Naive thymus-derived CD8-positive, alpha-beta T cell (primary cell): ENCODE measurements at places on chromosomes 13 and 19. TPM values are rescaled to one million over a fixed set of nuclear protein-coding genes. Genes with fewer than 3 reads are reported as not detected.

The RABAC1 gene
- total RNA-seq, result 90.3 TPM

The DCT gene
- 1.1 TPM for total RNA-seq

- no peak for DNase-seq
These were observed 716.5 kb upstream of the PRR20A start for GRCh38 chr13:56424246-56424645.

DNA sequence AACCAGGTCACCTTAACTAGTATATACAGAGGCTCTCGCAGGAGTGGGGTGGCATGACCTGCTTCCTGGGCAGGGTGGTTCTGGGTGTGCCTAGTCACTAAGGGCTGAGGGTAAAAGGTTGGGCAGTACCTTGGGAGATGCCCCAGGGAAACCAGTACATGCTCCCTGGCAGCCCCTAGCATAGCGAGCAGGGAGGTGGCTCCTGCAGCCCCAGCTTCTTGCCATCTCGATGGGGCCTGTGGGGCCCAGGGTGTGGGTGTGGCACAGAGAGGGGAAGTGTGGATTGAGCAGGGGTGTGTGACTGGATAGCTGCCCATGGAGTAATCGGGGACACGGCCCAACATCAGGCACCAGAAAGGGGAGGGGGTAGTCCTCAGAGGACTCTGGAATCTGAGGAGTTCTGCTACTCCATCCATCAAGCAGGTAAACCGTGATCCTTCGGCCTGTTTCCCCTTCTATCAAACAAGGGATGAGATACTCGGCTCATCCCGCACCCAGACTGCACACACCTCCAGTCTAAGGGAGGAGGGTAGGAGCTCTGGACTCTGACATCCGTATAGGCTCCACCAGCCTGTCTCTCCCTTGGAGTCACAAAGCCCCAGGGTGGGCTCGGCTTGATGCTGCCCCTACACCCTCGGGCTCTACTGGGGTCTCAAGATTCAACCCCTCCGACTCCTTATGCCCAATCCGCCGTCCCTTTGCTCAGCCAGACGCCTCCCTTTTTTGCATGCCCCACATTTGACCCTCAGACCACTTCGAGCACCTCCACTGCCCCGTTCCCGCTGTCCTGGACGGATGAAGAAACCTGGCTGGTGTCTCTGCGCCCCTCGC lies 1.1 kb downstream of the ZBTB45 start:
- no peak for DNase-seq

DNA sequence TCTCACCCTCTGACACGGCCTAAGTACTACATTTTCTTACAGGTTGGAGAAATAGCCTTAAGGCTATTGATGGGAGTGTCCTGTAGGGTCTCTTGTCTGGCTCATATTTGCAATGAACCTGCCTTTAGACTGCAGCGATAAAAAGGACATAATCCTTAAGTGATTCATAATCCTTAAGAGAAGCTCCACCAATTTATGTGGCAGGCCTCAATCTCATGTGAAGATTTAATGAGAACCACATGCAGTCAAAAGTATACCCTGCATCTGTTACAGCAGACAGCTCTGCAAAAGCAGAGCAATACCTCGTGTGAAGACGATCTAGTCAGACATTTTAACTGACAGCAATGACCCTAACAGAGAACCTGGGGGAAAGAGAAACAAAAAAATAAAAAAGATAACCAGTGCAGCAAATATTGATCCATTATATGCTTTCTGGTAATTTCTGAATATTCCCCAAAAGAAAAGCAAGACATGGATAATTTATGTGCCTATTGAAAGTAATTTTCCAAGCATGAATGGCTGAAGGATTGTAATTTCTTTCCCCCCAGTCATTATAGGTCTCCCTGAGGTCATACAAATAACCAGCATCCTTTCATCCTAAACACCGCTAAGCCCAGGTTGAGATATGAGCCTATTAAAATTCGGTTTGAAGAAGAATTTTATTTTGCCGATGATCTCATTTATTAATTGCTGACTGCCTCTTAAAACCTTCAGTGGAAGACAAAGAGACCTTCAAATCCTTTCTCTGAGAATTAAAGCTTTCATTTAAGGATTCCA lies 321.8 kb upstream of the NBEA start:
- DNase-seq, result no peak

- no peak for DNase-seq
These were observed 2.0 kb downstream of the SPRY2 start for GRCh38 chr13:80338781-80339562.

DNA sequence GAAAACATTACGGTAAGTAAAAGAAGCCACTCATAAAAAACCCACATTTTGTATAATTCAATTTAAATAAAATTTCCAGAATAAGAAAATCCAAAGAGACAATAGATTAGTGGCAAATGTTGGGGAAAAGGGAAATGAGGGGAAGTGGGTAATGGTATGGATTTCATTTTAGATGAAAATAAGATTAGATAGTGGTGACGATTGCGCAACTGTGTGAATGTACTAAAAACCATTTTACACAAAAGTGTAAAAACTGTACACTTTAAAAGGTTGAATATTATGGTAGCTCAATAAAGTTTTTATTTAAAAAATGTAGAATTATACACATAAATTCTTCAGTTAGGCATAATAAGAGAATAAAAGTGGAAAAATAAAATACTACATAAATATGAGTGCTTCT lies 3.7 kb downstream of the MBD3L1 start:
- DNase-seq, result no peak

GRCh38 chr19:52397310-52398080 lies at the start of gene ZNF528:
TSS of gene ZNF528 (plus strand) at chr19:52397849. CDS start at chr19:52402014, 4,165 bp downstream.
- DNase-seq, result peak; percentile 90

- no peak for DNase-seq
These were observed 697.5 kb upstream of the PCDH20 start for GRCh38 chr13:62113179-62113578.

GRCh38 chr19:42658076-42658475 lies 63.4 kb upstream of the CEACAM8 start:
- DNase-seq, result no peak

- DNase-seq, result peak; percentile 62
These were observed 746.6 kb downstream of the UQCRFS1 start for GRCh38 chr19:28466107-28467045.

GRCh38 chr19:50830266-50831025 lies 2.9 kb downstream of the KLK15 start:
- DNase-seq, result no peak

GRCh38 chr19:57947088-57947418 lies 453 bp downstream of the ZNF256 start:
- DNase-seq, result no peak

DNA sequence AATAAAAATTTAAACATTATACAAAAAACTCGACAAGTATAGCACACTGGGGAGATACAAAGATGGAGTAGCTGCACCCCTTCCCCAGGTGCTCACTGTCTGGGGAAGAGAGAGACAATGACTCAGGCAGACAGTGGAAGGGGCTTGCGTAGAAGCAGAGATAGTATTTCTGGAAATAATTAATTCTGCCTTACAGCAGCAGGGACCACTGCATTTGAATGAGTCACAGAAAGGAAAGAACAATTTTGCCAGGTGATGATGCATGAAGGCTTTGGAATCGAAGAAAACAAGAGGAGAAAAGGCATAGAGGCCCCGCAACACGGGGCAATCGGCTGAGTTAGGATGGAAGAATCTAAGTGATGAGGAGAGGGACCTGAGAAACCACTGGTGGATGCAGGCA lies 447.4 kb downstream of the EFNB2 start:
- no peak for DNase-seq

The C5AR1 gene
- total RNA-seq, result 2.6 TPM

DNA sequence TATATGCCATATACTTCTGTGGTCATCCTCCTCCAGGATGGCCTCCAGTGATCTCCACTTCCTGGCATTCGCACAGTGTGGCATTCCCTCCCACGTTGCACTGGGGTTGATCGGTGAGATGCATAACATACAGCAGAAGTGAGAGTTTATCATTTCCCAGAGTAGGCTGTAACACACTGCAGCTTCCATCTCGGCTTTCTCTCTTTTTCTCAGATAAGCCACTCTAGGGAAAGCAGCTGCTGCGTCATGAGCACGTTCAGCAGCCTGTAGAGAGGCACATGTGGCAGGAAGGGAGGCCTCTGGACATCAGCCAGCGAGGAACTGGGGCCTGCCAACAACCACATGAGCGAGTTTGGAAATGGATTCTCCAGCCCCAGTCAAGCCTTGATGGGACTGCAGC lies 807.1 kb downstream of the DIAPH3 start:
- DNase-seq, result no peak

The SIGLEC11 gene
- not detected for total RNA-seq

GRCh38 chr19:55503502-55504251 lies 15.4 kb downstream of the SSC5D start:
- DNase-seq, result peak; percentile 82
